ENCODE measurements at places on chromosomes 7 and 10.
A peak's percentile ranks its signal among the peaks of the same experiment; 100 is the strongest.

DNA sequence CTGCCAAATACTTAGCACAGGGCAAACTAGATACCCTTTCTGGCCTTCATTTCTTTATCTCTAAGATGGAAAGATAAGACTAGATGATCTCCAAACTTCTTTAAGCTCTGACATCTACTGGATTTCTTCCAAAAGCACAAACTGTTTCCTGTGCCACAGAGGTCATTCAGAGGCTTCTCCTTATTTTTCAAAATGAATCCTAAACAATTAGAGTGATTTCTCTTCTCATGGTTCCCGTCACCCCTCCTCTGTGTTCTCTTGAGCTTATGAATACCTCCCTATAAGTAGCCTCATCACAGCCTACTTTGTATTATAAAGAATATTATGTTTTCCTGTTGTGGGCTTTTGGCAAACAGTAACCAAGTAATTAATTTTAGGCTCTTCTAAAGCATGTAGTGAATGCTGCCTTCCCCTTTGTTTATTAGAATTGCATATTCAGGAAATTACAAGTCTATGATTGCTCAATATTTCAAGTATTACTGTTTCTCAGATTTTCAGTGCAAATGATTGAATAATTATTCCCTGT, 179.5 kb downstream of the REEP3 start:
- peak; percentile 42 for DNase-seq

DNA sequence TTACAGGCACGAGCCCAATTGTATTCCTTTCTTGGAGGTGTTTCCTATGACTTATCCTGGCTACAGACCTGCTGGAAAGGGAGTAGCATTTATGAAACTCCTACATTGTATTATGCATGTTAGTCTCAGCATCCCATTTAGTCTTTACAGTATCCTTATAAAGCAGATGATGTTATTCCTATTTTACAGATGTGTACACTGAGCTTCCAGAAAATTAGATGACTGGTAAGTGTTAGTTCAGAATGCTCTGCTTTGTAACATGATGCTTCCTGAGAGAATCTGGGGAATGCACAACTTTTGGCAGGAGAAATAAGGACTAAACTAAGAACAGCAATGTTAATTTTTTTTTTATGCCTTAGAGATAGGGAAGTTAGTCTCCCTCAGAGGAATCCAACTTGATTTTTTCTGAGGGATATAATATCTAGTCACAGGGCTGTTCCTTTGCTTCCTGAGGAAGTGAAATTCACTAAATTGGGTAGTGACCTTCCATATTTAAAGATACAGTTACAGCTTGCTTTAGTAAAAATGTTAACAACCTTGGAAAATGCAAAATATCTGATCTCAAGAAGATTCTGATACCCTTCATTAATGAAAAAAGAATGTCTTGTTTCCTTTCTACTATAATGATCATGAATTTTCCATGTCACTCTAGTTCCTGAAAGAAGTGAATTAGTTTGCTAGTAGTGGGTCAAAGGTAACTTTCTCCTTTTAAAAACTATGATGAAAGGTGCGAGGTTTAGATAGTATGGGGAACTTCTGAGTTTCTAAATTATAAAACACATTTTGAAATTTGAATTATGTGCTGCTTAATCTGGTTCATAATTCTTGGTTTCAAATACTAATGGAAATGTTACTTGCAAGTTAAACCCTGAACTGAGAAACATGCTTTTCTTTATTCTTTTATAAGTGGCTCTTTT, 194.0 kb upstream of the PRPS1L1 start:
- DNase-seq, result no peak

GRCh38 chr10:5045095-5045494, 41.4 kb upstream of the AKR1C2 start:
- DNase-seq, result no peak

GRCh38 chr7:32643194-32643593, 147.9 kb downstream of the AVL9 start:
- no peak for DNase-seq

DNA sequence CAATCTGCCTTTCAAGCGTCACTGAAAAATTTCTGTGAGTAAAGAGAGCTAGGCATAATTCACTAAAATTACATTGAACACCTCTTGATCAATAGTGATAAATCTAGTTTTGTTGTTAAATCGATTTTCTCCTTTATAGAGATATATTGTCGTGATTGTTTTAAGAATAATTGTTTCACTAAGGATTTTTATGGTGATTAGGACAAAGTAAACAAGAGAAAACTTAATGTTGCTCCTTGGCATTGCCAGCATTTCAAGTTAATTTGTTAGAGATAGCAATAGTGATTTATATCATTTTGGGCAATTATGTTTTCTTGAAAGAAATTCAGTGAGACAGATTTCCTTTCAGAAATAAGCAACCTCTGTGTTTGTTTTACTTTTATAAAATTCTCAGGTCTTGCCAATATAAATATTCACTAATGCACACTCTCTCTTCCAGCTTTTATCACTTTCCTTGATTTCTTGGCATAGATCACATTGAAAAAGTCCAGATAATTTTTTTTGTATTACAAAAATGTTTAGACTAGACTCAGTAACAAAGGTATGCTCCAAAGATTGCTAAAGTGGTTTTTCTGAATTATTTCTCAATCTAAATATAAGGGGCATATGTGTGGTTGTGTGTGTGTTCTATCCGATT, 538.7 kb downstream of the TFEC start:
- DNase-seq, result no peak

GRCh38 chr7:73314271-73314670, 5.6 kb upstream of the NSUN5 start:
- no peak for DNase-seq
